T-helper 22 cell (primary cell): ENCODE measurements at places on chromosomes 3 and 15.

DNA sequence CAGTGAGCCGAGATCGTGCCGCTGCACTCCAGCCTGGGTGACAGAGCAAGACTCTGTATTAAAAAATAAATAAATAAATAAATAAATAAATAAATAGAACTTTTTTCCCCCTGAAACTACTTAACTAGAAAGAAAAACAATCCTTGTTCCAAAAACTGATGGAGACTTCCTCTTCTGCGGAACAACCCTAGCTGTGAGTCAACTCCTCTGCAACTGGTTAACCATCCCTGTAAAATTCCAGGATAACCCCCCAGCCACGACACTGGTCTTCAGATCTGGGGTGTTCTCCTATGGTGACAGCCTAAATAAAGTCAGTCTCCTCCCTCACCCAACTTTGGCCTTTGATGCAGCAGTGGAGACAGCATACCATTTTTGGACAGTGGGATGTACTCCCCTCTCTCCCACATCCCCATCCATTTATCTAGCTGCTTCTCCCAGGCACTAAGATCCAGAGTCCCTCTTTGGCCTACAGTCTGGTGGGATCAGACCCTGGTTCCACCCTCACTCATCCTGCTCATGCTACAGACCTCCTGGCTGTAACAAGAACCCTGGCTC lies 352.6 kb downstream of the OCA2 start:
- no peak for DNase-seq

GRCh38 chr15:36090286-36090946 lies 489.0 kb upstream of the CDIN1 start:
- no peak for DNase-seq

DNA sequence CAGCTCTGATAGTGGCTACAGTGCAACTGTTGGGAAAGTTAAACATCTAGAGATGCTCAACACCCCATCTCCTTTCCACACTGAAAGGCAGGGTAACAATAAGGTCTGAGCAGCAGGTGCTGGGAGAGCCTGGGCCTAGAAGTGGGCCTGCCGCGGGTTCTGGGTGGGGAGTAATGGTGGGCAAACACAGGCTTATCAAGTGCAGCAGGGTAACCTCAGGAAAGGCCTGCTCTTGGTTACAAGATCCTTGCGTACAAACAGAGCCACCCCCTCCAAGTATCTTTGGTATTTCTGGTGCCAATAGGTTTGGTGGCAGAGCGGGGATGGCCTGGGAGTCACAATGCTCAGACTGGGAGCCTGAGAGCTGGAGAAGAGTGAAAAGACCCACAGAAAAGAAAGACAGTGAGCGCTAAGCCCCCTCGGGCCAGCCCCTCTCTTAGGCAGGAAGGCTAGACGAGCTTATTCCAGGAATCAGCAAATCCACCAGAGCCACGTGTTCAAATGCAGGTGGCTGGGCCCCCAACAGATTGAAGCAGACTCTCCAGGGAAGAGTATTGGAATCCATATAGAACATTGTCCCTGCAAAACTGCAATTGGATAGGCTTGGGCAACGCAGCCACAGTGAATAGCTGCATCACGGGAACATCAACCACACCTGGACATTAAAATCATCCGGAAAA lies 2.7 kb downstream of the IQSEC1 start:
- no peak for DNase-seq

DNA sequence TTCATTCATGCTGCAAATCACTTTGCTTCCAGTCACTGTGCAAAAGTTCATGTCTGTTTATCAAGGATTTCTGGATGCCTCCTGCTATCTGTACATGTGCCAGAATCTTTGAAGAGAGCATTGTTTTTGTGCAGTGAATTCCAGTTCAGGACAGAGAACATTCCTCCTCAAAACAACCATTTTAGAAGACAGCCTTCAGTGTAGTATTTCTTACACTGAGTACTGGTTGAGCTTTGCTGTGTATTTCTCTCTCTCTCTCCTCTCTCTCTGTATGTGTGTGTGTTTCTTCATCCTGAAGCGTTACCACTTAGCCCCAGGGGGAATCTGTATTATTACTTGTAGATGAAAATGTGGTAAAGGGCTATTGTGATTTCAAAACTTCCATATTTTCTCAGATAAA lies 123.8 kb upstream of the CHL1 start:
- no peak for DNase-seq

GRCh38 chr3:44436181-44436580 lies 41.3 kb downstream of the ZNF445 start:
- no peak for DNase-seq

- DNase-seq = no peak
These were observed 41.0 kb downstream of the MEGF11 start for GRCh38 chr15:66212563-66212921.

DNA sequence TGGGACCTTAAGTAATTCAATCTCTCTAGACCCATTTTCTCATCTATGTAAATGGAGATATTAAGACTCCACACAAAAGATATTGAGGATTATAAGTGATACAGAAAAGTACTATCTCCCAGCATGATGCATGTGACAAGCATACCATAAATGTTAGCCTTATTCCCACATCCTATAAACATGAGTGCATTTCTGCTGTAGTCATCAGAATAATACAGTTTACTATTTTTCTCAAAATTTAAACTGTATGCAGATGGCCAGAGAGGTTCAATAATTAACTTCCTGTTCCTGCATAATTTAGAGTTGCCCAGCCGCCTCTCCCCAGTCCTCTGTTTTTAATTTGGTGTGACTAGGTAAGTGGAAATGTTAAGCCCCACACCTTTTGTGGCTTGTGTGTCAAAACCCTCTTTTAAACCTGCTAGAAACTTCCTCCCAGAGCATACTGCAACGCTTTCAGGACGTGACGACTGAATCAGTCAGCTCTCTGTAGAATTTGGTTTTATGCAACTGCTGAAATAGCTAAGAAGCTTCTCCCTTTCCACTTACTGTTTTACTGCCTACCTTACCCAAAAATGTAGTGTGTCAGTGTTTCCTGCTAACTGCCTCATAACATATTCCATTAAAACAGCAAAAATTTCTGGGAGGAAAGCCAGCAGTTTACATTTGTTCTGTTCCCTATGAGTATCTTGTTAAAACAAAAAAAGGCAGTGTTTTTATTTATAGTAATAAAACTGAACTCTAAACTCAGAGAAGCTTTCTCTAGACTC lies 1037.9 kb downstream of the EPHA3 start:
- no peak for DNase-seq

DNA sequence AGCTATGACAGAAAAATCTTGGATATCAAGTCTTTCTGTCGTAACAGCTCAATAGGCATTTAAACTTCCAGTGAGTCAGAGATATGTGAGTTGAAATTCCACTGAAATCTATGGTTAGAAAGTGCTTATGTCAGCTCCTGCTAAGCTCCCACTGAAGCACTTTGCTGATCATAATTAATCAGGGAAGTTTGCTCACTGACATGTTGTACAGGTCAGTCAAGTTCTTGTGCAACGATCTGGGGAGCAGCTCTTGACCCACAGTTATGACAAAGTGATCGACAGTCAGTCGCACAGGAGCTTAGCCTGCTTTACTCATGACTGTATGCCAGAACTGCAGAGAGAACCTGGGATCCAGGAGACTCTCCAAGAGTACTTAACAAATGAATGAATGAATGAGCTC lies 453.5 kb downstream of the SOX2 start:
- no peak for DNase-seq

GRCh38 chr15:60612400-60613048 lies 133.6 kb upstream of the ICE2 start:
- no peak for DNase-seq

DNA sequence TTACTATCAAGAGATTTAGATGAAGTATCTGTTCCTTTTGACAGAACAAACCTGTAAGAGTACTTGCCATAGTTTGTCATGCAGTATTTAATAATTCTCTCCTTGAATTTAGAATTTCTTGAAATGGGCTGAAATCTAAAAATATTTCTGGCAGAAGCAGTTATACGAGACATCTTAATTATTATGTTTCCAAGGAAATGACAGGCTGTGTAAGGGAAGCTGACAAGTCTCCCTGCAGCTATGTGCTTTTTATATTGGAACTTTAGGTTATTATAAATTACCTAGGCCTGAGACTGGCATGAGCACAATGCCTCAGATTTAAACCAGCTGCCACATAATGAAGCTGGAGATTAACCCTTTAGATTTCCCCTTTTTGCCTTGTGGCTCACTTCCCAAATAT lies 365.0 kb upstream of the EPHA6 start:
- DNase-seq = no peak

DNA sequence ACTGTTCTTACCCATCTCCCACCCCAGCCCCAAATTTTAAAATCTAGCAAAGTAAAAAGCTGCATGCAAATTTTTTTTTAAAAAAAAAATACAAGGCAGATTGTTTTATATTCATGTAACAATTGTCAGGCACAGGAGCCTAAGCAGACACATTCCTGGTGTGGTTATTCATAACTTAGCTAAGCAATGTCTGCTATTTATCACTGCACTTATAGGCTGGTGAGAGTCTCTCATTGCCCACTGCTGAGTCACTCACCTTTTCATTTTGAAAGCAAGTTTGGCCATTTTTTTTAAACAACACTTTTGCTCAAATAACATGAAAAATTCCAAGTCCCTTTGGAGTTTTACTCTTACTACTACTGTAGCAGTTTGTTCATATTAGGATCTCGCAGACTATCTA lies 413.9 kb downstream of the RBMS3 start:
- no peak for DNase-seq

- no peak for DNase-seq
These were observed 508.3 kb downstream of the SOX2 start for GRCh38 chr3:182220013-182220412.

GRCh38 chr3:105802118-105802706 lies 66.6 kb downstream of the CBLB start:
- no peak for DNase-seq

DNA sequence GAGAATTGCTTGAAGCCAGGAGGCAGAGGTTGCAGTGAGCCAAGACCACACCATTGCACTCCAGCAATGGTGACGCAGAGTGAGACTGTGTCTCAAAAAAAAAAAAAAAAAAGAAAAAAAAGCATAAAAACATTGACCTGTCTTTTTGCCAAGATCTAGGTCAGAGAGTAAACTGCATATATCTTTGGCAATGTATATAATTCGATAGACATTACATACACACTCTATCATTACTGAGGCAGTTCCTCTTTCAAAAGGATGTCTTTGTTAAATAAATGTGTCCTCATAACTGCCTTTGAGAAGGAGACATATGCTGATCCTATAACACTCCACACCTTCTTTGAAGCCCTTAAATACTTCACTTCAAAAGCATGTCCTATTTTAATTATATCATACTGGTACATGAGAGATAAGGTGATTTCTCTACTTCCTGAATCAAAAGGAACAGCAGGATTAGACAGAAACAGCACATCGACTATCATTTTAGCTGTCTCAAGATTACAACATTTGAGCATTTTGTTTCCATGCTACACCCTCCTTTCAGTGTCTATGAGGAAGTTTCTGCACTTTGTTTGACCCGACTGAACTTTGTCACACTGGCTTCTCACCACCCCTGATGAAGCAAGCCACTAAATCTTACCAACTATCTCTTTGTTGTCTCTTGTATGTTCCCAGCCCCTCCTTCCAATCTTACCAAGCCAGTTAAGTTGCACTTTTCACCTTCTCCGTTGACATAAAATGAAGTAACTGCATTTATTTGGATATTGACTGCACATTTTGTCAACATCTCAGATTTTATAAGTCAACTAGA lies 335.8 kb downstream of the MECOM start:
- no peak for DNase-seq

DNA sequence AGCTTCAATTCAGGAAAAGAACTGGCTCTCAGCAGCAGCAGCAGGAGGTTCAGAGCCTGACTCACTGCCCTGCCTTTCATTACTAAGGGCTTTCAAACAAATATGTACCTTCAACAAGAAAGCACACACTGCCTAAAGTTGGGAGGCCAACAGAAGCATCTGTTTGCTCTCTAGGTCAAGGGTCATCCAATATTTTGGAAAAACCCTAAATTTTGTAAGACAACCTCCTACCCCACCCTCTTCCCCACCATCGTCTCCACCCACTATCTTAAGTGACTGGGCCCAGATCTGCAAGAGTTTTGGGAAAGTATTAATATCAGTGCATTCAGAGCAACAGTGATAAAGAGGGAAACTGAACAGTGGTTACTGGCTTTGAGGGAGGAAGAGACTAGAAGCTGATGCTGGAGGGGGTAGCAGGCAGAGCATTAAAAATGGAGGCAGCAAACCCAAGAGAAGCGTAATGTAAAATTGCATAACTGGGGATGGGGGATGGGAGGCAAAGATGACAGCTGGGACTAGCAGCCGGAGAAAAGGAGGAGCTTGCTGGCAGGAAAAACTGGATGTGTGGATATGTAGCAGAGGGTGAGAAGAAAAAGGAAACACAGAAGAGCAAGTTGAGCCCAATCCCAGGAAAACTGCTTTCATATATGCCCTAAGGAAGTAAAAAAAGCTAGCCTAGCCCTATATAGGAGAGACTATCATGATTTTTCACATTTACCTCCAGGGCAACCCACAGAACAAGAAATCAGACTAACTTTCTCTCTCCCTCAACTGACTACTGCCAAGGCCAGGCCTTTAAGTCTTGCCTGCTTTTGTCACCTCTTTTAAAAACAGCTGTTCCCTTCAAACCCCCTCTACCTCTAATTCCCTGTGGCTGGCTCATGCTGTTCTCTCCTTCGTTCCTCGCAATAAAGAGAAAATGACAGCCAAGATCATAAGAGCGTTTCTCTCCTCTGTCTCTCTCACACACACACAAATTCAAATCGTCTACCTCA lies 31.4 kb downstream of the NPTN start:
- DNase-seq = no peak

DNA sequence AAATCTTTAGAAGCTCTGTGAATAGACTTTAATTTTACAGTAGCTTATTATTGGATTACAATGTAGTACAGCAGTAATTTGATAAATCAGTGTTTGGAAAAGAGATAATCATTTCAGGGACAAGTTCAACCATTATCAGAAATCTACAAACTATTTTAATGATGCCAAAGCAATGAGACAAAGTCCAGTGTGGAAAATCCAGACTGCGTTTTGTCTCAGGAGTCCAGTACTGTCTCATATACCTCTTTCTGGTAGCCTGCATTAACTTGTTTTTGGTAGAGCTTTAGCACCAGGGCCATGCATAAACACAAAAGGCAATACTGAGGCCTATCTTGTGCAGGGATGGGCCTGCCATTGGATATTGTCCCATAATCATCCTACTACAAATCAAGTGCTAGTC lies 19.7 kb downstream of the ACKR4 start:
- no peak for DNase-seq

DNA sequence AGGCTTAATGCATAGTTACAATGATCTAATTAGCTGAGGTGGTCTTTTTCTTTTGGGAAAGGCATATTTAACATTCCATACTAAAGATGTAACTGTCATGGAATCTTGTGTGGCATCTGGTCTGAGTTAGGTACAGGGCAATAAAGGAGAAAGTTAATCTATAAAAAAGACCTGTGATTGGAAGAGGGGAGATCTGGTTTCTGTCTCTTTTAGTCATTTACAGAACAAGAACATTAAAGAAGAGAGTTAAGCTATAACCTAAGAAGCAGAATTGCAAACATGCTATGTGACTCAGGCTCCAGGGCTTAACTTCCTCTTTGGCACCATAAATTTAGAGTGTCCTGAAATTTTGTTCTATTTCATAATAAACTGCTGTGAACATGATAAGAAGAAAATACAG lies 47.2 kb upstream of the MME start:
- DNase-seq = no peak
